Progenitor cell of endocrine pancreas (in vitro differentiated cells): ENCODE measurements at places on chromosomes 4 and X. TPM values are rescaled to one million over a fixed set of nuclear protein-coding genes. Genes with fewer than 3 reads are reported as not detected.

Gene EPGN
- total RNA-seq = not detected in 2 replicates

Gene SSX2
- not detected in 2 replicates for total RNA-seq

Gene HMX1
- 0.65 and 0.87 TPM in 2 replicates for total RNA-seq

Gene CHST7
- 0.80 and 1.1 TPM in 2 replicates for total RNA-seq

Gene F8A3
- total RNA-seq = 4.6 and 5.2 TPM in 2 replicates

Gene NAP1L3
- 7.7 and 7.8 TPM in 2 replicates for total RNA-seq

Gene TAF7L
- 0.13 and 0.26 TPM in 2 replicates for total RNA-seq

- DNase-seq = no peak
Measured at GRCh38 chr4:79227860-79228259, 98.0 kb downstream of the NAA11 start.

DNA sequence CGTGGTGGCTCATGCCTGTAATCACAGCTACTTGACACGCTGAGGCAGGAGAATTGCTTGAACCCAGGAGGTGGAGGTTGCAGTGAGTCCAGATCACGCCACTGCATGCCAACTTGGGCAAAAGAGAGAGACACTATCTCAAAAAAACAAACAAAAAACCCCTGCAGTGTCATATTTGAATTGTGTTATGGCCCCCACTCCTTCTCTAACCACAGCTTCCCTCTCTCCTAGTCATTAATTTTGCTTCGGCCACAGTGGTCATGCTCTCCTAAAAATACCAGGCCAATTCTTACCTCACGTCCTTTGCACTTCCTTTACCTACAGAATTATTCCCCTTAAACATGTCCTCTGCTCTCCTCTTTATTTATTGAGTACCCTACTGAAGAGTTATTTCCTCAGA is 206.1 kb downstream of the PPP3CA start:
- DNase-seq = no peak

DNA sequence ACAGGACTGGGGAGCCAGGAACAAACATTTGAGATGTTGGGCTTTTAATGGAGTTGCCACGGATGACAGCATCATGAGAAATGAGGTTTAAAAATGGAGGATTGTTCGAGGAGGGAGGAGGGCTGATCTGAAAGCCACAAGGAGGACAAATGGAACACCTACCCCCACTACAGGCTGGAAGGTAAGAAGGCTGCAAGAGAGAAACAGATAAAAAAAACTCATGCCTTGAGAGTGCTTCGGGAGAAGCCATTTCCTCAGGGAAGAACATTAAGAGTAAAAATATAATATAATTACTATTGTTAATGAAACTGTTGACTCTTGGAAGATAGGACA is 119.5 kb upstream of the MAP9 start:
- DNase-seq = no peak

DNA sequence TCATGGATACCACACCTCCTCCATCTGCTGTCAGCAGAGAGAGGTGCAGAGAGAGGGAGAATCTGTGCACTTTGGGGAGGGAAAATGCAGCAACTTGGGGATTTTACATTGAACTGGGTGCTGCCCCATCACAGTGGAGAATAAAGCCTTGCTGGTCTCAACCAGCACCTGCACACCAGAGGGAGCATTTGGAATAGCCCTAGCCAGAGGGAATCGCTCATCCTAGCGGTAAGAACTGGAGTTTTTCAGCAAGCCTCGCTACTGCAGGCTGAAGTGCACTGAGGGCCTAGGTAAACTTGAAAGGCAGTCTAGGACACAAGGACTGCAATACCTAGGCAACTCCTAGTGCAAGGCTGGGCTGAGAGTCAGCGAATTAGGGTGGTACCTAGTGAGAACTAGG is 148.7 kb downstream of the KDR start:
- no peak for DNase-seq

DNA sequence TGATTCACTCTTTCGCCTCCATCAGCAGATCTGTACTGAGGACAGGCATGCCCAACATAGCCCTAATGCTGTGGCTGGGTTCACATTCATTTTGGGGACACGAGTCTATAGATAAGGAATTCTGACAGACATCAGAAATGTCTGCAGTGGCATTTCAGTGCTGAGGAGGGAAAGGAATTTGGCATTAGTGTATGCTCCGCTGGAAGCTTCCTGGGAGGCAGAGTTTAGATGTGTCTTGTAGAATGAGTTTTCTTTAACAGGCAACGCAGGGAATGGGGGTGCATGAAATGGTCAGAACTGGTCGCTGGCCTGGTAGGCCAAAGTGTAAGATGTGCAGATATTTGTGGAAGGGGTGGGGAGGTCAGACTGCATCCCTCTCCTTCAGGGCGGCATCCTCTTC is 43.5 kb upstream of the ZNF518B start:
- no peak for DNase-seq

- DNase-seq = no peak
Measured at GRCh38 chrX:19563746-19564145, 48.4 kb upstream of the MAP3K15 start.

GRCh38 chr4:40579983-40580382 is 49.7 kb downstream of the RBM47 start:
- DNase-seq = no peak

DNA sequence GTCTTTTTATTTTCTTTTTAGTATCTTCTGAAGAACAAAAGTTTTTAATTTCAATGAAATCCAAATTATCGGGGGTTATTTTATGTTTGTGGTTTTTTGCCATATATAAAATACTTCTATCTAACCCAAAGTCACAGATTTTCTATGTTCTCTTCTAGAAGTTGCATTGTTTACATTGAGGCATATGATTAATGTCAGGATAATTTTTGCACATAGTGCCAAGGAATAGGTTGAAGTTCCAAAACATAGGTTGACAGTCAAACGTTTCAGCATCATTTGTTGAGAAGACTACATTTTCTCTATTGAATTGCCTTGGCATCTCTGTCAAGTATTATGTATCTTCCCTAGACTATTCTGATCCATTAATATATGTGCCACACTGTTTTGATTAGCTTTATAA is 64.5 kb downstream of the ANKRD17 start:
- no peak for DNase-seq

DNA sequence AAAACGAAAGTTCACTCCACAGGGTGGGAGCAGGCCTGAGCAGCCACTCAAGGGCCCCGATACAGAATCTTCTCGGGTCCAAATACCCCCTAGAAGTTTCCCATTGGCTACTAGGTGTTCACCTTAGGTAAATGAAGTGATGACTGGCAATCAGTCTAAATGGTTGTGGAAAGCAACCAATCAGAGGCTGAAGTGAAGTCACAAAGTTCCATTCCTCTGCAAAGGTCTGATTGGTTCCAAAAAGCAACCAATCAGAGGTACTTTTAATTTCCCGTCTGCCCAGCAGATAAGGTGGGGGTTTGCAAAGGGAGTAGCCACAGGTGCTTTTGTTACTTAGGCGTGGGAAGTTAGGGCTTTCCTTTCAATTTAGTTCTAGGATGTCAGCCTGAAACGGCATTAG is 58.2 kb upstream of the NKAP start:
- no peak for DNase-seq

GRCh38 chr4:11791797-11792196 is 363.1 kb upstream of the HS3ST1 start:
- no peak for DNase-seq

GRCh38 chr4:127188847-127189246 is 443.9 kb upstream of the INTU start:
- no peak for DNase-seq

DNA sequence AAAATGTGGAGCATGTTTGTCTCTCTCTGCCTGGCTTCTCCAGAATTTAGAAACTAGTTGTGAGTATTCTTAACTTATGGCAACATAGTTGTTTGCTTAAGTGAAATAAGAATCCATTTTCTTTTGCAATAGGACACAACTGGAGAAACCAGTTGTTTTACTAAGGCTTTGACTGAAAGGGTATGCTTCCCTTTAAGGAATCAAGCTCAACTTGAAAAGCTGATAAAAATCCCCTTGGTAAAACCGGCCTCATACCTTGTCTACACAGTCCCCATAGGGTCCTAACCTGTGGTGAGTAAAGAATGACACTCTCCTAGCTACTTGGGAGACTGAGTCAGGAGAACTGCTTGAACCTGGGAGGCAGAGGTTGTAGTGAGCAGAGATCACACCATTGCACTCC is 139.8 kb downstream of the NR3C2 start:
- no peak for DNase-seq

DNA sequence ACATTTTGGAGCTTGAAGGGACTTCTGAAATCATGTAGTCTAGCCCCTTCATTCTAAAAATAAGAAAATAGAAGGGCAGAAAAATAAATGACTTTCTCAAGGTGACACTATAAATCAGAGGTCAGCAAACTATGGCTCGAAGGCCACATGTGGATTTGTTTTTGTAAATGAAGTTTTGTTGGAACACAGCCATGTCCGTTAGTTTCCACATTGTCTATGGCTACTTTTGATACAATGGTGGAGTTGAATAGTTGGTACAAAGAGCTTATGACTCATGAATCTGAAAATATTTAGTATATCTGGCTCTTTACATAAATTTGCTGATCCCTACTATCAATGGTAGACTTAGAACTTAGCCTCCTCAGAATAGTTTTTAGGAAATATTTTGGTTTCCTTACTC is 302.4 kb upstream of the PRPS2 start:
- no peak for DNase-seq

DNA sequence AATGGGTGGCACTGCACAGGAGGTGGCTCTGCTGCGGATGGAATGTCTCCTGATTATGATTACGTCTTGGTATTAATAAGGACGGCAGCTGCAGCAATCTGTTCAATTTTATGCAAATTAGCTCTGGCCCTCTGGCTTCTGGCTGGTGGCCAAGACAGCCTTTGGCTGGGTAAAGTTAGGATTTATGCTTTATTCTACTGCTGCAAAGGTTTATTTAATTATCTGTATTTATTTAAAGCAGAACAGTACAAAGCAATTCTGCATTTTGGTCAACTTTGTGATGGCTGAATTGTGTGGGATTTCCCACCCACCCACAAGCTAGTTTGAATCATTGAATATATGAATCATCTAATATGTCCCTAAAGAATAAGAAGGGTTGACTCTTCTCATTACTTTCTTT is 745.6 kb upstream of the FAM241A start:
- DNase-seq = no peak

- no peak for DNase-seq
Measured at GRCh38 chrX:9562851-9563250, 98.0 kb downstream of the TBL1X start.

GRCh38 chr4:134537701-134538100 is 336.1 kb upstream of the PABPC4L start:
- DNase-seq = no peak

DNA sequence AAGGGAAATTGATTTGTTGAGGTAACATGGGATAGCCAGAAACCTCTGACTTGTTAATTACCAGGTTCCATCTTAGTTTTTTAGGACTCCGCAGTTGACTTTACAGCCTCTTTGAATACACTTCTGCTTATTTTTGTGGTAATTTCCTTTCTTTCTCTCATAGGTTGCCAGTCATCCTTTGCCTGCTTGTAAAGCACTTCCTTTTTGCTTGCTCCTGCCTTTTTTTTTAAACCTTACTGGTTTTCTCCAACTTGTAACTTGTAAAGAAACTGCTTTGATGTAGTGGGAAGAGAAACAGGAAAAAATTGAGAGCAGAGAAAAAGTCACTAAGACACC is 2.6 kb downstream of the PGK1 start:
- no peak for DNase-seq

- peak; percentile 70 for DNase-seq
Measured at GRCh38 chrX:33434256-33435092, 223.1 kb upstream of the DMD start.

- no peak for DNase-seq
Measured at GRCh38 chrX:21698272-21698671, 40.1 kb upstream of the KLHL34 start.

GRCh38 chr4:134160211-134160610 is 41.4 kb downstream of the PABPC4L start:
- DNase-seq = no peak

GRCh38 chrX:427812-428725 is 41.4 kb upstream of the PPP2R3B start:
- DNase-seq = peak; percentile 28

GRCh38 chr4:73864365-73864764 is 4.8 kb upstream of the CXCL1 start:
- DNase-seq = no peak
